ENCODE measurements at places on chromosomes 2 and 18. TPM values are rescaled to one million over a fixed set of nuclear protein-coding genes. Genes with fewer than 3 reads are reported as not detected.

The RESP18 gene
- not detected for total RNA-seq

The AMMECR1L gene
- 11.5 TPM for total RNA-seq

The GLI2 gene
- 5.7 TPM for total RNA-seq

- no peak for DNase-seq
Measured at GRCh38 chr2:238055841-238056240, 5.0 kb upstream of the SCLY start.

DNA sequence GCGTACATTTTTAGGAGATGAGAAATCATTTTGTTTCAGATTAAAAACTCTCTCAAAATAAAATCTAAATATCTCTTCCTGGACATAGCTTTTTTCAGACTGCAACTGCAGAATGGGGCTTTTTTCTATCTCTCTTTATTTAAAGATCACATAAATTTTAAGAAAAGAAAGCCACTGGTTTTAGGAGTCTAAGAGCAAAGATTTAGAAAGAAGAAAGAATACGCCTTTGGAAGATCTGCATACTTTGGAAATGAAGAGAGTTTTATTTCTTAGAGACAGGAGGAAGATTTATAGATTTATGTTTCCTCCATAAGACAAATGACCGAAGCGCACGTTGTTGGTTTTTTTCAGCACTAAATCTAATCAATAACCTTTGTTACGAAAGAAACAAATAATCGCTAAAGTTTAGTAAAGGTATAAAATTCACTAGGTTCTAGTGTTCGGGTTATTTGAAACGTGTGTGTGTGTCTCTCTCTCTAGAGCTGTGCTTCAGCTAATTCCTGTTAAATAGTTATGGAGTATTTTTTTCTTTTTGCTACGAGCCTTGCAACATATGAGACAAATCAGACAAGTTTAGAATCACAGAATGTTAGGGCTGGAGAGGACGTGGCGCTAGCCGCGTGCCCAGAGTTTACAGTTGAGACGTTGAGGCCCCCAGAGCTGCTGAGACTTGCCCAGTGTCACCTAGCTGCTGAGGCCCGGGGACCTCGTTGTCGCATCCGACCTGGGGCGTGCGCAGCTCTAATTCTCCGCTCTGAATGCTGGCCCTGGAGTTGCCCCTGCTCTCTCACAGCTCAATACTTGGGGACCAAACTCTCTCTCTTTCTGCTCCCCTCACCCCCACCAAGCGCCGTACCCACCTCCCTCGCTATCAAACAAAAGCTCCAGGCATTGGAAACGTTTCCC, 69.9 kb downstream of the CTAGE1 start:
- peak; percentile 41 for DNase-seq

- DNase-seq: no peak
Measured at GRCh38 chr2:37638973-37639372, 32.5 kb downstream of the CDC42EP3 start.

DNA sequence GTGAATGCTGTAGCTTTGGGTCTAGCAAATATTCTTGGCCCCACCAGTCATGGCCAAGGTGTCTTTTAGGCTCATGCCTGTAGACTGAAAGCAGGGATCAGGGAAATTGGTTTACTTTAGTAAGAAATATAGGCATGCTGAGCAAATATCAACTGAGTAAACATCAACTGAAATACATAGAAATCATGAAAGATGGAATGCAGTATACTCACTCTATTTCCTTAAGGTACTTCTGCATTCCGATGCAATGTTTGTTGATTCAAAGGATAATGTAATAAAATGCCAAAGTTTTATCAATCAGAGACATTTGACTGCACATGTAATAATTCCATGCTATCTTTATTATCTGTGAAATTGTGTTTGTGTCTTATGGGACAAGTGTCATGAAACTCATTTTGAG, 19.6 kb upstream of the IL1R1 start:
- DNase-seq: no peak

DNA sequence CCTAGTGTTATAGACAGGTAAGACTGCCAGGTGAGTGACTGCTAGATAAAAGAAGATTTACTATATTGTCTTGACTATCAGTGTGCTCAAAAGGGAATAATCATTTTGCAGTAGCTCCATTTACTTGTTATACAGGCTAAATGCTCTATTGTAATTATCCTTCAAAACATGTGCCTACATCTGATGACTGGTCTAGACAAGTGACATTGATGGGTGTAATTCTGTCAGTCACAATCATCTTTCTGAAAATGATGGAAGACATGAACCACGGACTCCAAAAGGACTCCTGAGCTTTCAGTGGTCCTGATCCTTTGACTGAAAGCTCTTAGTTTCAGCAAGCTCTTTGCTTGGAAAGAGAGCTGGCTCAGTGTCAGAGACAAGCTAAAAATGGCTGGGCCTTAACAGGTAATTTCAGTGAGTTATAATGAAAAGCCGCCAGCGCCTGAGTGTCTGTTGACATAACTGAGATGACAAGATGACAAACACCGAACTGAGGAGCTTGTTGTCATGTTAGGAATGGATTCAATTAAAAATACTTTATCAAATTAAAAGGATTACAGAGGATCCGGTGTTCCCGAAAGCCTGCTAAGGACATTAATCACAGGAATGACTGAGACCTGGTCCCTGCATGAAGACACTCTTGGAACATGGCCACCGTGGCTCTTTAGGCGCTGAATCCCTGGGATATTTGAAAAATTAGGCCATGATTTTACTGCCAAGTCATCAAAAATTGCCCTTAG, 141.7 kb downstream of the CMPK2 start:
- no peak for DNase-seq

- DNase-seq: no peak
Measured at GRCh38 chr2:190343089-190343535, 277 bp upstream of the INPP1 start.

DNA sequence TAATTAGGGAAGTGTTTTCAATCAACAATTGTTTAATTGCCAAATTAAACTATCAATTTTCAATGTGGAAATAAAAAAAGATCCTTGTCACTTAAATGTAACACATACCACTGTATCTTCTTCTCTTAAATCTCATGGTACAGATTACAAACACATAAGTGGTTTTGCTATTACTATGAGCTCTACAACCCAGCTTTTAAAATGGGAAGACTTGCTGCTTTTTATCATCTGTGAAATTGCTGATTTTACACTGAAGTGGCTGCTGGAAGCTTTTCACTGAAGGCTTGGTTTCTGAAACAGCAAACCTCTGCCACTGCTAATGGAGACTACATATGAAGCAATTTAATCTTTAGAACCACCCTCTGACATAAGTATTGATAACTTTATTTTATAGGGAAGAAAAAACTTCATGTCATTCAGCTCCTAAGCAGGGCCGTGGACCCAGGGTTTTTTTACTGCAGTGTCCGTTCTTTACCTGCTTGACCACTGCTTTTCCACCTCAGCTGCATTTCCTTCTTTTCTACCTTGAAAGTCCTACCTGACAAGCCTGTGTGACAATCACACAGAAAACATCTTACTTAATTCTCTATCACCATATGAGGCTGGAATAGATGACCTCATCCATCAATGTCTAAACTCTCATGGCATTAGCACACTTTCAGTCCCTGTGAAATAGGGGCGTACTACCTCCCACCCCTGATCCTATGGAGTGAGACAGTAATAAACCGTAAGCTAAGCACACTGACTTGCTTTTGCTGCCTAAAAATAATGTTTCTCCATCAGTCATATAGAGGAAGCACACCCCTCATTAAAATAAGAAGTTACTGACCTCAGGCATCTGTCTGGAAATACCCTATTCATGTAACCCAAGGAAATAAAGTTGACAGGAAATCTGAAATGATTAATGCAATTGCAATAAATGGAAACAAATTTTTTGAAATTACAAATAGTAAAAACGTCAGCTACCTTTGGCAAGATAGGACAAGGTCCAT, 19.2 kb upstream of the SLC8A1 start:
- DNase-seq: no peak

DNA sequence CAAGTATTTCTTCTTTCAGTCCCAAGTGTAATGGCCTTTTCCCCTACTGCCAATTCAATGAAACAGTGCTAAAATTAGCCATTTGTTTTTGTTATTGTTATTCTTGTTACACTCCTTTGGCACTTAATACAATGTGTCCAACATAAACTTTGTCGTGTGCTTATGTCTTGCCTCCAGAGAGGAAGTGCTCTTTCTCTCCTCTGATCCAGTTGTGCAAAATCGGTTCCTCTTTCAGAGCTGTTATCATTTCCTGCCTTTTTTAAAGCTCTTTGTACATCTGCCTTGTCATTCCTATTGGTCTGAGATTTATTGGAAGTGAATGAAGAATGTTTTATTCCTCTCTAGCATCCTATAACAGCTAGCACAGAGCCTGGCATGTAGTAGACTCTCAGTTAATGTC, 623.2 kb upstream of the ID2 start:
- no peak for DNase-seq

GRCh38 chr2:204401114-204401513, 144.2 kb upstream of the PARD3B start:
- DNase-seq: no peak

DNA sequence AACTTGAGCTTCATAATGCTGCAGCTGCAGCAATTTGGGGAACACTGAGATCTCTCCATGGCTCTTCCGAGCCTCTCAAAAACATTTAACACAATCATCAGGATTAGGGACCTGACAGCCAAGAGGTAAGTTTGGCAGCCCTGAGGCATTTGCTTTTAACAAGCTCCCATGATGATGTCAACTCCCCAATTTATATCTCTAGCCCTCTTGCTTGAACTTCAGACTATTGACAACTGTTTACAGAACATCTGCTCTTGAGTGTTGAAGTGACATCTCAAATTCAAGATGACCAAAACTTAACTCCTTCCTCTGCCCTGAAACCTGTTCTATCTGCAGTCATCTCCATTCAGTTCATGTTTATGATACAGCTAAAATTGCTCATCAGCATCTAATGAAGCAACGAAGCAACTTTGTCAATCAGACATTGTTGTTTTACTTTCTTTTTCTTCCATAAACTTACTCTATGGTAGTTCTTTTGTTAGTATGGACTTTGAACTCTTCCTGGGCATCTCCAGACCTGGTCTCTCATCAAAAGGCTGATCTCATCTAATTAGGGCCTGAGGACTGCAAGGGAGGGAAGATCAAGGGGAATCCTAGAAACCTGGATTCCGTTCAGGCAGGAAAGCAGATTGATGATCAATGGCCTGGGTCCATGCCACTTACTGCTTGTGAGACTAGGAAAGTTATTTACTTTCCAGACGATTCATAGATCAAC, 48.1 kb downstream of the SEMA4F start:
- DNase-seq: no peak

DNA sequence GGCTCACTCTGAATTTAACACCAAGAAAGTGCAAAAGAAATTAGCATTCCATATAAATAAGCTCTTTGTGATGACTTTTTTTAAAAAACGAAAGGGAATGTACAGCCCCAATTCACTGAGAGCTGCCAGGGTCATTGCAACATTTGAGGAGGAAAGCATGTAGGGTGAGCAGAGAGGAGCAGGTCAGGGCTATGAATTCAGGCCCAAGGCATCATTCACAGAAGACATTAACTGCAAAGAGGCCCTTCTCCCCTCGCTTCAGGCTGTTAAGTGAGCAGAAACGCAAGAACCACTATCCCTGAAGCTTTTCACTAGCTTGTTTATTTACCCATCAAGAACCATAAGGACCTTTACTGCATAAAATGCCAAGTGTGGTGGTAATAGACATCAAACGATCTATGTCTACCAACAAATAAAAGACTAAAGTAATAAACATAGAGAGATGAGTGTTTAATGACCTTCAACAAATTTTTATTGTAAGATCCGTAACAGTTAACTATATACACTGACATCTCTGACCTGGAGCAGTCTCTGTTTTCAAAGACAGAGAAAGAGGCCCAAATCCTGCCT, 333.1 kb upstream of the HNRNPA3 start:
- no peak for DNase-seq

- DNase-seq: no peak
Measured at GRCh38 chr2:212940816-212941215, 210.6 kb downstream of the IKZF2 start.

DNA sequence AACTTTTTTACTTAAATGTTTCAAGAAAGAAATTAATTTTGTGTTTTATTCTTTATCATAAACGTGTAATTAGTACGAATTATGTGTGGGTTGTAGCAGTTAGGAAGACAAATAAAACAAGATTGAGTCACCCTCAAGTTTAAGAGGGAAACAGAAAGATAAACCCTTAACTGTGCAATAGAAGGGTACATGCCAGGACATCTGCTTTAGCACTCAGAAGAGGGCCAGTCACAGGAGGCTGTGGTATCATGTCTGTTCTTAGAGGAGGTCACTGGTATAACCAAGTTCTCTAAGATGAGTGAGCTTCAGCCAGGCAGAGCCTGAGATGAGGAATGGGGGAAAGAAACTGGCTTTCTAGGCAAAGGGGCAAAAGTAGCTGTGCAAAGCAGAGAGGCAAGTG, 42.4 kb upstream of the GRHL1 start:
- no peak for DNase-seq

- DNase-seq: no peak
Measured at GRCh38 chr2:168819829-168820489, 17.5 kb downstream of the NOSTRIN start.

All from upper lobe of left lung (tissue), 6 donors.